ENCODE measurements at places on chromosomes 6 and 20.

DNA sequence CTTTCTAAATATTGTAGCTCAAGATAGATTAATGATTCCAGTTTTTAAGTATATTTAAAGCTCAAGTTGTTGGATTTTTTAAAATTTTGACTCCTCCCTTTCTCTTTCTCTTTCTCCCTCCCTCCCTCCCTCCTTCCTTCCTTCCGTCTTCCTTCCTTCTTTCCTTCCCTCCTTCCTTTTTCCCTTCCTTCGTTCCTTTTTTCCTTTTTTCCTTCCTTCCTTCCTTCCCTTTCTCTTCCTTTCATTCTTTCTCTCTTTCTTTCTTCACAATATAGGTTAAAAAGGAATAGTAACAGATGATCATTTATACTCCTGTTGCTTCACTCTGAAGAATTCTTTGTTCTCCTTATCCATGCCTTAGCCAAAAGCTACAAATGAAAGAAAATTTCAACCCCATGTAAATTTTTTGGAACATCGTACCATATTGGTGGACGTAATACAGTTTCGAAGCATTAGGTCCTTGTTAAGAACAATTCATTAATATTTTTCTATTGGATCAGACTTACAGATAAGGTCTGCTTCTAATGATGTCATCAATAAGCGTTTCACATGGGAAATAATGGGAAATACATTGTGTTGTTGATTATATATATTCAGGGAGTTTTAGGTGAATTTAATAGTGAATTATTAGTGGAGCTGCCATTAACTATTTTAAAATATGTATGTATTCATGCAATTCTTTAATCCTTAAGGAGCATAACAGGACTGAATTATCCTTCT lies 139.6 kb upstream of the SLC35B3 start:
- no peak for DNase-seq

- DNase-seq = no peak
These were observed 2.3 kb downstream of the PREX1 start for GRCh38 chr20:48825566-48825920.

GRCh38 chr20:9458138-9458796 lies 56.1 kb upstream of the LAMP5 start:
- no peak for DNase-seq

- peak; percentile 34 for DNase-seq
These were observed 868 bp downstream of the SAMD10 start for GRCh38 chr20:63978319-63979228.

- peak; percentile 2 for DNase-seq
These were observed 12.8 kb downstream of the NPEPL1 start for GRCh38 chr20:58705208-58705926.

DNA sequence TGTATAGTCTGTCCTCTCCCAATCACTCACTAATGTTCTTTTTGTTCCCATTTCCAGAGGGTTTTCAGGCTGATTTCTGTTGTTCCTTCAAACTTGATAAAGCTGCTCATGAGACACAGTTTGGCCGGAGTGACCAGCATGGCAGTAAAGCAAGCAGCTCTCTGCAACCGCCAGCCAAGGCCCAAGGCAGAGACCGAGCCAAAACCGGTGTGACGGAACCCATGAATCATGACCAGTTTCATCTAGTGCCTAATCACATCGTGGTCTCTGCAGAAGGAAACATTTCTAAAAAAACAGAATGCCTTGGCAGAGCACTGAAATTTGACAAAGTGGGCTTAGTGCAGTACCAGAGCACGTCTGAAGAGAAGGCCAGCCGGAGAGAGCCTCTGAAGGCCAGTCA lies 14.8 kb upstream of the RPL7L1 start:
- DNase-seq = no peak

DNA sequence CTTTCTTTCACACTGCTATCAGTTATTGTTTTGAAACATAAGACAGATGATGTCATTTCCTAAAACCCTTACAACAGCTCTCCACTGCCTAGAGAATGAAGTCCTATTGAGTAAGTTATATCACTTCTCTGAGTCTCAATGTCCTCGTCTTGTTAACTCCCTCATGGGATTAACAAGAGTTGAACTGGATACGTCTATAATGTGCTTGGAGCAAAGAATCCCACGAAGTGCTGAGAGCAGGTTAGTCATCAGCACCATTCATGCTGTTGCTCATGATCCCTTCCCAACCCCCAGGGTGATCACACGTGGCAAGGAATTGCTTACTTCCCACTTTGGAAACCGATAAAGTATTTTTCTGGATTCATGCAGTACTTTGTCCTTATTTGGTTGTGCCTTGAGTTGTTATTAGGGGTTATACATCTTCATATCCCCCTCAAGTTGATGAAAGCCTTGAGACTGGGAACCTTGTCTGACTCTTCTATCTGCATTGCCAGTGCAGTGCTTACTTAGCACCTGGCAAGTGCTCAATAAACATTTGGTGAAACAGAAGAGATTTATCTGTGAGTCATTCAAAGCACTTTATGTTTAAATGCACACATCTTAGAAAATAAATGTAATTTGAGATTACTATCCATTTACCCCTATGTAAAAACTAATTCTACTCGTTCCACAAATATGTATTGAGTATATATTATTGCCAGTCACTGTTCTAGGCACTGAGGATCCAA lies 487.5 kb downstream of the EPM2A start:
- no peak for DNase-seq

GRCh38 chr6:56949265-56949664 lies 5.6 kb upstream of the BEND6 start:
- no peak for DNase-seq

DNA sequence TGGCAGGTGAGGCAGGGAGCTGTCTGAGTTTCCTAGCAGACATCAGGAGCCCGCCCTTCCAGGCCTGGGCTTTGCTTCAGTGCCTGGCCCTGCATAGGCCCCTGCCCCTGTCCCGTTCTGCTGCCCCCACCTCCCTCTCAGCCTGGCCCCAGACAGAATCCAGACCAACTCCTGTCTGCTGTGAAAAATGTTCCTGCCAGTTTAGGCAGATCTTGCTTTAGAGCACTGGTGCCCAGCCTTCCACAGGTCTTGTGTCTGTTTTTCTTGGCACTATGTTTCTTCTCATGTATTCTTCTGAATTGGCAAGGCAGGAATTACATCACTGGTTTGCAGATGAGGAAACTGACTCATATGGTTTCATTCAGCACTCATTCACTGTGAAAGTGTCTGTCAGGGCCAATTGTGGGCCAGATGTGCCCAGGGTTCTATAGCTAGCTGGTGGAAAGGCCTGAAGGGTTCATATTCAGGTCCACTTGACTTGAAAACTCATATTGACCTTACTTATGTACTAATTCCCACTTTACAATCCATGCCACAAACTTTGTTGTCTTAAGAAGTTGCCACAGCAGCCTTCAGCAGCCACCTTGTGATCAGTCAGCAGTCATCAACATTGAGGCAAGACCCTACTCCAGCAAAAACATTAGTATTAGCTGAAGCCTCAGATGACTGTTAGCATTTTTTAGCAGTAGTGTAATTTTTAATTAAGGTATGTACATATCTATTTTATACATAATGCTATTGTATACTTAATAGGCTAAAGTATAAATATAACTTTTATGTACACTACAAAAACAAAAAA lies 40.5 kb downstream of the HLA-F start:
- no peak for DNase-seq

DNA sequence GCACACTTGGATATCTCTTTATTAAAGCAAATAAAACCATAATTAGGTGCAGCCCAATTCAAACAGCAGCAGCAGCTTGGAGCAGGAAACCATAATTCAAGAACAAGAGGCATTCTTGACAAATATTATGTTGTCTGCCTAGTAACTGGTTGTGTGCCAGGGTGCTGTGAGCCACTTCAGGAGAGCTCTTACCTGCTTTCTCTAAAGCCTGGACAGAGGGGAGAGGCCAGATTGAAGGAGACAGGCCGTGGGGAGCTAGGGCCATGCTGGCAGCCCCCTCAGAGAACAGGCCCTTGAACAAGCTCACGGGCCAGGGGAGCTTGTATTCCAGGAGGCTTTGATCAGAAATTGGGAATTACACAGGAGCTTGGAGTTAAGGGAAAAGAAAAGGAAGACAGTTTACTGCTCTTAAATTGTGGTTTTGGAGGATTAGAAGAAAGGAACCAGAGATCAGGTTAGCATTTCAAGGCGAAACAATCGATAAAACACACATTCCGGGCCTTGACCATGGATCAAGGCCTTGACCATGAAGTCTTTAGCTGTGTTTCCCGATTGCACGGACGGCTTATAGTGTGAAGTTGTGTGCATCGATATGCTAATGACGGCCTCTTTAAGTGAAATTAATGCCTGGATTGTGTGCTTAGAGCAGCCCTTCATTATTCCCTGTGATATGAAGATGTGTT lies 69.8 kb upstream of the NKX2-2 start:
- no peak for DNase-seq

GRCh38 chr6:31614684-31615578 lies at the start of gene AIF1:
TSS of gene AIF1 (plus strand) at chr6:31615234. CDS start at chr6:31615330, 96 bp downstream.
- no peak for DNase-seq

DNA sequence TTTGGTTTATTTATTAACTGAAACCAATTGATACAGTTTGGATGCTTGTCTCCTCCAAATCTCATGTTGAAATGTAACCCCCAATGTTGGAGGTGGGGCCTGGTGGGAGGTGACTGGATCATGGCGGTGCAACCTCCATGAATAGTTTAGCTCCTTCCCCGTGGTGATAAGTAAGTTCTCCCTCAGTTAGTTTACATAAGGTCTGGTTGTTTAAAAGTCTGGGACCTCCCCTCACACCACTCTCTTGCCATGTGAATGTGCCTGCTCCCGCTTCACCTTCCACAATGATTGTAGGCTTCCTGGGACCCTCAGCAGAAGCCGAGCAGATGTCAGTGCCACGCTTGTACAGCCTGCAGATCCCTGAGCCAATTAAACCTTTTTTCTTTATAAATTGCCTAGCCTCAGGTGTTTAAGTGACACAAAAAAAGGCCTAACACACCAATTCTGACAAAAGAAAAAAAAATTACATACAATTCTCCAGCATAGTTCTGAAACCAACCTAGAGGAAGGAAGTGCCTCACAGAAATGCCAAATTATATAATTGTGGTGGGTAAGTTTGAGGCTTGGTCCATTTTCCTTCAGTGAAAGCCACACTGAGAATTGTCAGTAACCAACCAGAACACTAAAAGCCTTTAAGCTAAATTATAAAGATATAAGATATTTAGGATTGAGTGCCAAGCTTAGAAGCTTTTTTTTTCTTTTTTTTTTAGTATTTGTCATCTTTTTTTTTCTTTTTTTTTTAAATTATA lies 15.0 kb downstream of the MAP7 start:
- no peak for DNase-seq

- no peak for DNase-seq
These were observed 180.5 kb downstream of the JARID2 start for GRCh38 chr6:15426395-15426794.

DNA sequence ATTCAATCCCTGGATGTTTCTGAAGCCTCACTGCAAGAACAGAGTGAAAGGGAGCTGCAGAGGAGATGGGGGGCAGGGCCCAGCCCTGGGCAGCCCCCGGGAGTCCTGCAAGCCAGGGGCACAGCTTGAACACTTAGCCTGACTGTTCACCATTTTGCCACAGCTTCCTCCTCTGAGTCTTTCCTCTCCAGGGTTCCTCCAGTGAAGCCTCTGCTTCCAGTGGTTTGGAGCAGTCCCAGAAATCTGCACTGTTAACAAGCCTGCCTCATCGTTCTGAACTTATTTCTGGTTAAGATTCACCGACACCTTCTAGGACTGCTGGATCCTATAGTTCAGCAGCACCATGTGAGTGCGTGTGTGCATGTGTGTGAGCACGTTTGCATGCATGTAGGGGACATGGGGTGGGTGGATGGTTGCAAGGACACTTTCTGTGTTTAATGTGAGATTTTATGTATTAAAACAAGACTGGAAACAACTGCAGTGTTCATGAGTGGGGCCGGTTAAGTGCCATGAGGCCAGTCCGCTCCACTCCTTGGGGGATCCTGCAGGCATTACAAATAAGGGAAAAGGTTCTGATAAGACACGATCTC lies 24.6 kb downstream of the CEBPB start:
- no peak for DNase-seq

DNA sequence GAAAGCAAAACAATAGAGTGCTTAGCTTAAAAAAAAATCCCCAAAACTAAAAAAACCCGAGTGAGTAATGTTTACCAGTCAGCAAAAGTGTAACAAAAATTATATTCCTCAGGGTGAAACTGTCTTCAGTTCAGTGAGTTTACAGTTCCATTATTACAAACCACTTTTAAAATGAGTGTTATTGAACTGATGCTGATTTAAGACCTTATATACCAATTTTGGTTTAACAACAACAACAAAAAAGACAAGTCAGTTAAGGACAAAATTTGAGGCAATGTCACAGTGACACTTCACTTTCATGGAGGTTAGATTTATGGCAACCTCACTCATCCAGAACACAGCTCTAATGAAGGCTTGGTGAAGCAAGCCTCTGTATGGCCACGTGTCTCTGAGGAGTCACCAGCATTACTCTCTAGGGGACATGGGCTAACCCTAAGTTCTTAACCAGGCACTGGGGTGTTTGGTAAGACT lies 630.8 kb downstream of the PHF3 start:
- DNase-seq = no peak

DNA sequence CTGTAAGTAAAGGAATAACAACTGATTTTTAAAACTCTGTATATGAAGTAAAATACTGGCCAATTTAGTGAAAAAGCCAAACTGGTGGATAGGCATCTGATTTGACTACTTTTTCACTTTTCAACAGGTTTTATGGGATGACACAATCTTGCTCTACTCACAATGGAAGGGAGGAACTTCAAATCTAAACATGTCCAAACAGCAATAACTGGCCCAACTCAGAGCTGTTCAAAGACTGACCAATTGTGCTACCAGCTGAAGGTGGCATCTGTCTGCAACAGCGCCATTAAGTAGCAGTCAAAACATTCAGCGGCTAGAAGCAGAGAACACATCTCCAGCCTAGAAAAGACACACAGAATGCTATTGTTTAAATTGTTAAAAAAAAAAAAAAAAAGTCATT lies 44.6 kb downstream of the SESN1 start:
- DNase-seq = no peak

DNA sequence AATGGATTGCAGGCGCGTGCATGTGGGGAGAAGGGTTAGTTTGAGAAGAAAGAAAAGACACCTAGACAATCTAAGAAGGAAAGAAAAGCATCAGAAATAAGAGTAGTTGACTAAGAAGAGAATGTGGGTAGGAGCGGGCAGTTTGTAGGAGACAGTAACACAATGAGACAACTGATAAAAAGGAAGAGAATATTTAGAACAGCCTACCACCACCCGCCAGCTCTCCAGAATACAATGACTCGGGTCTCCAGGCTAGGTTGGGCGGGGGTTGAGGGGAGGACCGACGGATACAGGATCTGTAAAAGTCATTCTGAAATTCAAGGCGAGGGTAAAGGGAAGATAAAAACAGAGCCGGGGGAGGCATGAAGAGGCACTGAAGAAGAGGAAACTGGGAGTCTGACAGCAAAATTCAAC lies 712 bp downstream of the ABHD16A start:
- no peak for DNase-seq
